Naive thymus-derived CD8-positive, alpha-beta T cell (primary cell): ENCODE measurements at places on chromosomes 7 and 10. TPM values are rescaled to one million over a fixed set of nuclear protein-coding genes. Genes with fewer than 3 reads are reported as not detected.

GRCh38 chr10:1291178-1292090 lies 235.2 kb downstream of the WDR37 start:
- no peak for DNase-seq

The EEPD1 gene
- 0.86 TPM for total RNA-seq

The LRRC18 gene
- not detected for total RNA-seq

The ATP6V0A4 gene
- total RNA-seq = not detected

The C7orf57 gene
- total RNA-seq = not detected

DNA sequence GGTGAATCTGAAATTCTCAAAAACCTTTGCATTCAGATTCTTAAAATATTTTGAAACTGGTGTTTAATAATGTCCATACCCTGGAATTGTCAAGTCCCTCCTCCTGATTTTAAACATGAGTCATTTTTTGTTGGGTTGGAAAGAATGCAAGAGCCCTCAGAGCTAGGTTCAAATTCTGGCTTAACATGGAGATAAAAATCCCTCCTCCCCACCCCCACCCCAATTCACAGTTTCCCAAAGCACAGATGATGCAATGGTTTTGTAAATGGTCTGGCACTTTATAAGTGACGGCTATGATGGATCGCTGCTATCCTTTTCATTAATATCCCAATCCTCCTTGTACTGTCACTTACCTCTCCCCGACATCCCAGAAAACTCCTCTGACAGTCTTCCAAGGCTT lies 332.8 kb downstream of the PLXNA4 start:
- DNase-seq = no peak

DNA sequence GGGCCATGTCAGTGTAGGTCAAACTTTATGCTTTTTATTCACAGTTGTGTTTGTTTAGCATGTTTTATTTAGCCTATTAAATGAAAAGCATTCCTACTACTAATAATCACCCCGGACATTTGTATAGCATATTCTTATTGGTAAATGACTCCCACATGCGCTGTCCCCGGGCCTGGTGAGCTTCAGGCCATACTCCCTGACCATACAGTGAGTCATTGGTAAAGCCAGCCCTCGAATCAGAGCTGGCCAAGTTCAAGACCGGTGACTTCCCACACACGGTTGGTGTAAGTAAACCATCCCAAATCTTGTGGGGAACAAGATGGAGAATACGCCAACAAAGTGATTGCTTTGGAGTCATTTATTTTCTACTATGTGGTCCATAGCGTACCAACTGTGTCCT lies 238.7 kb upstream of the TCF7L2 start:
- DNase-seq = no peak

The IFIT1B gene
- not detected for total RNA-seq

The TUBAL3 gene
- not detected for total RNA-seq

The HEPACAM2 gene
- total RNA-seq = 0.33 TPM

- no peak for DNase-seq
These were observed at the start of gene KNDC1 for GRCh38 chr10:133159950-133160825. Gene KNDC1, plus strand, starts transcription at chr10:133160219. Its CDS starts 249 bp downstream, at chr10:133160468.

- no peak for DNase-seq
These were observed 244.1 kb downstream of the FRMD4A start for GRCh38 chr10:14086596-14086995.

The HELLS gene
- total RNA-seq = 6.6 TPM

DNA sequence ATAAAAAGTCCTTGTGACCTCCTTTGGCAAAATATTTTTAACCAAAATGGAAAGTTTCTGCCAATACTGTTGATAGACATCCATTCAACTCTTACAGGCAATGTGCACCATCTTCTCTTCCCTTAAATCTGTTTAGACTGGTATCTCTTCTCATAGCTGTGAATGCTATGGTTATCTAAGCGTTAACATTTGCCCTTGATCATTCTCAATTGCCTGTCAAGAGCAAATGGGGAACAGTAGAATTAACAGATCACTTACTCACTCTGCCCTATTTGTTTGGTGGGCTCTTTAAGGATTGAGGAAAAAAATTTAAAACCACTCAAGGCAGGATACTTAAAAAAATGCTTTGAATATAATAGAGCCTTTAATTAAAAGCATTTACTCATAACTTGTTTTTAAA lies 808.4 kb downstream of the NXPH1 start:
- DNase-seq = no peak

DNA sequence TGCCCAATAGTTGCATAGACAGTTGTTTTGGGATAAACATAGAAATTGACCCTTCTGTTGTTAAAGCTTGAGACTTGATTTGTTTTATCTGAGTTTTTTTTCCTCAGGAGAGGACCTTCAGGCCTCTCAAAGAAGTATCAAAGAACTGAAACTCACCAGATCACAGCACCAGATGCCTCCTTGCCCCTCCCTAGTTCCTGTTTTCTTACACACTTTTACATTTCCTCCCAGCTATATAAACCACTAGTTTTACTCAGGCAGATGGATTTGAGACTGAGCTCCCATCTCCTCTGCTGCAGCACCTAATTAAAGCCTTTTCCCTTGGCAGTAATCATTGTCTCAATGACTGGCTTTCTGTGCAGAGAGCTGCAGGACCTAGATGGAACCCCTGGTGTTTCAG lies 150.6 kb upstream of the NRG3 start:
- no peak for DNase-seq

- DNase-seq = no peak
These were observed 30.7 kb downstream of the CNNM2 start for GRCh38 chr10:102948786-102949185.

The KDM7A gene
- 60.7 TPM for total RNA-seq

GRCh38 chr10:58952747-58953466 lies 223.5 kb upstream of the PHYHIPL start:
- DNase-seq = no peak

DNA sequence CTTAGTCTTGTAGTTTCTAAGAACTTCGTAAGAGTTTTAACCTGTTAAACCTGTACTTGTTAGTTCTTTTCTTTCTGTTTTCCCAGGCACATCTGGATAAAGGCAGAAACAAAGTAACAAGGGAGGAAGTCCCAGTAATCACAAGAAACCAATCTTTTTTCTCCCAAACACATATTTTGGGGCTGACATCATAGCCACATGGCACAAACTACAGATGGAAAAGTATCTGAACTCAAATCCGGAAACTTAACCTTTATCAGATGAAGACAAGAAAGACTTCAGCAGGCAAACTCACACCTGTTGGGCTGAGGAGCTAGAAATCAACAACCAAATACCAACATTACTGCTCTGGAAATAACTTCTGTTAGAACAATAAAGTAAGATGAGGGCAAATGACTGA lies 67.1 kb downstream of the CUBN start:
- no peak for DNase-seq

The GRID2IP gene
- 2.6 TPM for total RNA-seq

- no peak for DNase-seq
These were observed 51.8 kb downstream of the CLEC2L start for GRCh38 chr7:139575338-139575680.

- no peak for DNase-seq
These were observed 62.9 kb downstream of the SYPL1 start for GRCh38 chr7:106049139-106049752.

DNA sequence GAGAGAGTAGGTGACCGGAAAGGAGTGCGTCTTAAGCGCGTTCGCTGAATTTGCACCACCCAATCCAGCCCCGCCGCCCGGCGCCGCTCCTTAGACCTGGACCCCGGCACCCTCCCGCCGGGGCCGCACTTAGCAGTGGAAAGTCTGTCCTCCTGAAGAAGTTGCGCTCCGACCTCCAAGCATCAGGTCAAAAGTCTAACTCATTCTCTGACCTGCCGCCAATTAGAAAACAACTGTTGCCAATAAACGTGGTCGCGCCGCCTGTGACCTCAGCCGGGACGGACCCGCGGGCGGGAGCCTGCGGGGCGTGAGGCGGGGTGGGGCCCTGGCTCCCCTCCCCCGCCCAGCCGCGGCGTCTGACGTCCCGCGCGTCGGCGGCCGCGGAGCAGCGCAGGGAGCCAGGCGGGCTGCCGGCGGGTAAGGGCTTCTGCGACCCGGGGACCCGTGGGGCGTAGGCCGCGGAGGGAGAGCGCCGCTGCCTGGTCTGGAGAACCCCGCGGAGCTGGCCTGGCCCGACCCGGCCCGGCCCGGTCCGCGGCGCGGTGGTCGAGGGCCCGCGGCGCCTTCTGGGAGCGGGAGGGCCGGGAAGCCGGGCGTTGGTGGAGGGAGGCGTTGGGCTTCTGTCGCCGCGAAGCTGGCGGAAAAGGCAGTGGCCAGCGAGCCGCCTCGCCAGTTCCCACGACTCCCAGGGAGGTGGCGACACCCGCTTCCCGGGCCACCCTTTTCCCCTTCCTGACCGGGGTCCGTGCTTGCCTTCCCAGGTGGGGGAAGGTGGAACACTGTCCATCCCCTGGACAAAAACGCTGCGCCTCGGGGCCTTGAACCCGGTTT lies at the start of gene BCAP29:
TSS of gene BCAP29 (plus strand) at position 362 of the 831 bp plus-strand sequence. CDS start 527 bp downstream, outside the sequence.
- DNase-seq = peak; percentile 73

- DNase-seq = peak; percentile 57
These were observed 433.6 kb upstream of the GALNT17 start for GRCh38 chr7:70698219-70698832.

GRCh38 chr7:6382817-6383216 lies 64.9 kb downstream of the DAGLB start:
- DNase-seq = no peak

The FFAR4 gene
- not detected for total RNA-seq

DNA sequence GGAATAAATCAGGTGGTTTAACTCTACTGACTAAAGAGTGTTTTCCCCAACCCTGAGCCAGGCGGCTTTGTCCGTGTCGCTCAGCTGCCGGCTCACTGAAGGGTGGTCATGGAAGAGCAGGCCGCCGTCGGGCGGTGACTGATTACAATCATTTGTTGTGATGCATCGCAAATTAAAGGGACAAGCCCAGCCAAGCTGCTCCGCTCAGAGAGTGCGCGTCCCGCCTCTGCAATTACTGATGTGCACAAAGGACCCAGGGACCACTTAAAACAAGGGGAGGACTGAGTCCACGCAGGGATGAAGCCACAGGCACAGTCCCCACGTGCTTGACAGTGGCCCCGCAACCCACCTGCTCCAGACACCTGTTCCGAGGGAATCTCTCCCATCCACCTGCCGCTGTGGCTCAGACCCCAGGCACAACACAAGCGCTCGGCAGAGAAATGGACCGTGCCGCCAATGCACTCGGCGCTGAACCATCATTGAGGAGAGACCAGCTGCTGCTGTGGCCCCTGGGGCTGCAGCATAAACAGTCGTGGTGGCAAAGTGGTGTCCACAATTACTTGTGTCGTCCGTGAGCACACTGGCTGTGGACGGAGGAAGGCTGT lies 526.5 kb downstream of the PTPRN2 start:
- no peak for DNase-seq

The IGFBP1 gene
- total RNA-seq = not detected

DNA sequence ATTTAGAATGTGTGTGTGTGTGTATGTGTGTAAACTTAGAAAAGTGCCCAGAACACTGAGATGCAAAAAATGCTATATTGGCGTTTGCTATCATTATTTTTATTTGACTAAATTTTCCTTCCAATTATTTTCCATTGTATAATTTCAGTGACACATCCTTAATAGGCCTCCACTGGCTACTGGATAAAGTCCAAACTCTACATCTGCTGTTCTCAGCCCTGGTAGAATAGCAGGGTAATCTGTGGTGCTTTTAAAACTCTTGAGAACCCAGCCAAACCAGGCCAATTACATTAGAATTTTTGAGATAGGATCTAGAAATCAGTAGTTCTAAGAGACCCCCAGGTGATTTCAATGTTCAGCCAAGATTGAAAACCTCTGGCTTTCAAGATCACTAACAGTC lies 66.4 kb downstream of the ZNF503 start:
- DNase-seq = no peak

DNA sequence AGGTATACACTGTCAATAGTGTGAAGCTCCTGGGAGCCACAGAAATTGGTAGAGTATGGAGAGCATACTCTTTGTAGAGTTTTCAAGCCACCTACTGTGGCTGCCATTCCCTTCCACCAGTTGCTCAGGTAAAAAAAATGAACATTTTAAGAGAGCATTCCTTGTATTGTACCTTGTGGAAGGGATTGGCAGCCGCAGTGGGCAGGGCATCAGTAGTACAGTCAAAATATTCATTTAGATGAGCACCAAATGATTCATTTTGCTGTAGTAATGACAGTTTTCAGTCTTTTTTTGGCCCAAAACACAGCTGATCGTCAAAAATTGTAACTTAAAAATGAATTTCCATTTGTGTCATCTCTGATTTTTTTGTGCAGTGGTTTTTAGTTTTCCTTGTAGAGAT lies 304.9 kb downstream of the ATRNL1 start:
- no peak for DNase-seq

DNA sequence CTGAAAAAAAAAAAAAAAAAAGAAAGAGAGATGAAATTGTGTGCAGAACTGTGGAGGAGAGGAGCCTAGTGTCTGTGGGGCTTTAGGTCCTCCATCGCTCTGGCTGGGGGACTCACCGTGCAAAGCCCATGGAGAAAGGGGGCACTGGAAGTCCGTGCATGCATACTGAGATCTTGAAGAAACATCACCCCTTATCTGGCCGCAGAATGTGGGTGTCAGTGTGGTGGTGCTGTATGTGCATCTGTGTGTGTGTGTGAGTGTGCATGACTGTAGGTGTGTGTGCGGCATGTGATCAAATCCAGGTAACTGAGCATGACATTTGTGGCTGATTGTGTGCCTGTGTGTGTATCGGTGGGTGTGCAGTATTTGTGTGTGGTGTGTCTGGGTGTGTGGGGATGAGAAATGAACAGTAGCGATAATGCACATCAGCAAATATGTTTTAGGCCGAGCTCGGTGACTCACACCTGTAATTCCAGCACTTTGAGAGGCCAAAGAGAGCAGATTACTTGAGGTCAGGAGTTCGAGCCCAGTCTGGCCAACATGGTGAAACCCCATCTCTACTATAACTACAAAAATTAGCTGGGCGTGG lies 8.8 kb upstream of the CLDN3 start:
- no peak for DNase-seq

DNA sequence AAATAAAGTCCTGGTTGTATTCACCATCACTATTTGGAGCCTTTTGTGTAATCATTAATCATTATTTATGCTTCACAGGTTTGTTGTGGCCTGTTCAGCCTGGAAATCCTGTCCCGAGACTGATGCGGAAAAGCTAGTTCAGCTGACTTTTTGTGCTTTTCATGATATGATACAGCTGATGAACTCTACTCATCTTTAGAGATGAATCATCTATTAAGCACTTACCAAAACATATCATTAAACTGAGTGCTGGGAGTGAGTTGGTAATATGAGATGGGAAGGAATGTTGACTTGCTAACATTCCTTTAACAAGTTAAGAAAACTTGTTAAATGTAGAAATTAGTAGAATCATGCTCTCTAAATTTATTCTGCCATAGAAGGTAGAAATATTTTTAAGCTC lies 53.0 kb downstream of the CROT start:
- no peak for DNase-seq

The SH2D4B gene
- 0.36 TPM for total RNA-seq

DNA sequence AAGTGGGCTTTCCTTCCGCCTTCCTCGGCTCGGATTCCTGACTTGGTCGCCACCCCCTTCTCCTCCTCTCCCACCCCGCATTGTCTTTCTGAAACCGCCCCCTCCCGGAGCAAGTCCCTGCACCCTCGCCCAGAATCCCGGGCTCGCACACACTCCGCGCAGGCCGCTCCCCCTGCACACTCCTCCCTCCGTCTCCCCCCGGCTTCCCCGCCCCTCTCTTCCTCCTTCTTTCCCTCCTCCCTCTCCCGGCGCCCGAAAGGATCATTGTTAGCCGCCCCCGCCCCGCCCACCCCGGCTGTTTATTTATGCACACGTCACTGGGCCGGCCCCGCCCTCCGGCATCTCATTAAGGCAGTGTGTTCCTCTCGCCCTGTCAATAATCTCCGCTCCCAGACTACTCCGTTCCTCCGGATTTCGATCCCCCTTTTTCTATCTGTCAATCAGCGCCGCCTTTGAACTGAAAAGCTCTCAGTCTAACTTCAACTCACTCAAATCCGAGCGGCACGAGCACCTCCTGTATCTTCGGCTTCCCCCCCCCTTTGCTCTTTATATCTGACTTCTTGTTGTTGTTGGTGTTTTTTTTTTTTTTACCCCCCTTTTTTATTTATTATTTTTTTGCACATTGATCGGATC lies at the start of gene TCF7L2:
TSS of gene TCF7L2 (plus strand) at position 373 of the 633 bp plus-strand sequence. CDS start 510 bp downstream, outside the sequence.
- peak; percentile 81 for DNase-seq

The TRIM74 gene
- total RNA-seq = 9.1 TPM
